Natural killer cell treated with Interleukin-12 subunit alpha and Interleukin-12 subunit beta and Interleukin-15 and Interleukin-18, amount 100 ng/mL, for 72 hours (primary cell): ENCODE measurements at places on chromosomes 4 and X. TPM values are rescaled to one million over a fixed set of nuclear protein-coding genes. Genes with fewer than 3 reads are reported as not detected.

The MAGEB4 gene
- not detected for total RNA-seq

The H2BW1 gene
- total RNA-seq, result not detected

The GPR143 gene
- not detected for total RNA-seq

The SLC16A2 gene
- not detected for total RNA-seq

The MAGEA4 gene
- total RNA-seq, result not detected

The NEXMIF gene
- not detected for total RNA-seq

The COX7B2 gene
- not detected for total RNA-seq

The HTN3 gene
- total RNA-seq, result not detected

The SEC24B gene
- total RNA-seq, result 29.5 TPM

The SPANXA1 gene
- total RNA-seq, result not detected

The CXXC4 gene
- not detected for total RNA-seq

The AMTN gene
- total RNA-seq, result not detected

The JADE1 gene
- total RNA-seq, result 33.6 TPM

GRCh38 chrX:40209951-40210617 is 112.3 kb upstream of the BCOR start:
- no peak for DNase-seq

DNA sequence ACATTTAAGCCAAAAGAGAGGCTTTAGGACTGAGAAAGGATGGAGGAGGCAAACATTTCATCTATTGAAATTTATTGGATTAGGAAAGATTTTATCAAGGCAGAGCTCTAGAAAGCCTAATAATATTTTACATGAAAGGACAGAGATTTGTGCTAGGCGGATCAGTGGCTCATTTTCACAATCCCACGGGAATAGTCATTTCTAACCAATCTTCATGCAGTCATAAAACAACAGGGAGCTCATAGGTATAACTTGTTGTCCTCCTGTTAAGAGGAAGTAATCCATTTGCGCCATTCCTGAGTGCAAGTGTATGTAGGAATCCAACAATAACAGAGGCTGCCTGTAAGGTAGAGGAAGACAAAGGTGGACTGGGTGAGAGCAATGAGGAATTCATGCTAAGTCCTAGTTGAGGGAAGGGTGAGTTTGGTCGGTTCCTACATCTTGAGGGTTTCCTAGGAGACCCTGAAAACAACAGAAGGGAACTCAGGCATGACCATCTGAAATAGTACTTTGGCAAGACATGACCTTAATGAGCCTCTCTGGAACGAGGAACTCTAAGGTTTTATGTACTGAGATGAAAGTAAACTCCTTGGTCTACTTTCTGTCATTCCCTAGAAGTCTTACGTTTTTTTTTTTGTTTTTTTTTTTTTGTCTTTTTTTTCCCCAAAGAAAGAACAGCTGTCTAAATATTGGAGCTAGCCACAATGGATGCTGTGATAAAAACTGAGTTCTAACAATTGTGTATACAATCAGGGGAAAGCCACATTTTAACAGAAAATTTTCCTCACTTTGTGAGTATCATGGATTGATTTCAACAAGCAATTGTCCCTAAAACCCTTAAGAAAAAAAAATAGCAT is 89.7 kb downstream of the GEMIN8 start:
- DNase-seq, result no peak

DNA sequence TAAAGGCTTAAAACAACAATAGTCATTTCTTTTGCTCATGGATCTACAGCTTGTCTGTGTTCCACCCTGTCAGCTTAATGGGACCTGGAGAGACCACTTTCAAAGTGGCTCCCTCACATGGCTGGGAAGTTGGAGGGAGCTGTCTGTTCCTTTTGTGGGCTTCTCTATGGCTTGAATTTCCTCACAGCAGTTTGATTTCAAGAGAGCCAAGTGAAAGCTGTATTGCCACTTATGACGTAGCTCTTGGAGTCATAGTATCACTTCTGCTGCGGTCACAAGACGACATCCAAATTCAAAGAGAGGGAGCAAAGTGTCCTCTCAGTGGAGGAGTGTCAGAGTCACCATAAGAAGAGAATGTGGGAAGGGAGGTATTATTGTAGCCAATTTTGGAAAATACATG is 22.7 kb upstream of the ACSL1 start:
- no peak for DNase-seq

DNA sequence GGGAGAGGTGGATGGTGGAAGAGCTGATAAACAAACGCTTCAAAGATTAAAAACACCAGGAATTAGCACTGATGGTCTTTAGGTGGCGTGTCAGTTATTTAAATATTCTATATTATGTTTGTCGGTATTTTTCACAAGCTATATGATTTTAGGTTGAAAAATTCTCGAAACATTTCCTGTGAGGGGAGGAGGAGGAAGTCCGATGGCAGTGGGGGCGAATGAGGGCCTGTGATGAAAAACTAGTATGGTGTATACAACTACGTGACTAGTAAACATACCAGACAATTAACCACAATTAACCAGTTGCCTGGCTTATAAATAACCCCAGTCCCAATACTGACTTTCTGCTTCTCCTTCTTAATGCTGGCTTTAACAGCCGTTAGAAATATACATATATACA is 595 bp upstream of the NAP1L2 start:
- no peak for DNase-seq

- no peak for DNase-seq
Measured at GRCh38 chrX:32987142-32987541, 224.2 kb downstream of the DMD start.

GRCh38 chrX:46716796-46717195 is 42.1 kb downstream of the SLC9A7 start:
- DNase-seq, result no peak

GRCh38 chrX:136694431-136695087 is 46.6 kb downstream of the CD40LG start:
- no peak for DNase-seq

GRCh38 chr4:114121221-114121620 is 141.8 kb upstream of the ARSJ start:
- no peak for DNase-seq

GRCh38 chr4:64272432-64272831 is 136.8 kb downstream of the TECRL start:
- no peak for DNase-seq

GRCh38 chr4:2071912-2072867 is 13.1 kb downstream of the NAT8L start:
- peak; percentile 56 for DNase-seq

- DNase-seq, result no peak
Measured at GRCh38 chrX:1239681-1240142, 27.3 kb upstream of the CRLF2 start.

DNA sequence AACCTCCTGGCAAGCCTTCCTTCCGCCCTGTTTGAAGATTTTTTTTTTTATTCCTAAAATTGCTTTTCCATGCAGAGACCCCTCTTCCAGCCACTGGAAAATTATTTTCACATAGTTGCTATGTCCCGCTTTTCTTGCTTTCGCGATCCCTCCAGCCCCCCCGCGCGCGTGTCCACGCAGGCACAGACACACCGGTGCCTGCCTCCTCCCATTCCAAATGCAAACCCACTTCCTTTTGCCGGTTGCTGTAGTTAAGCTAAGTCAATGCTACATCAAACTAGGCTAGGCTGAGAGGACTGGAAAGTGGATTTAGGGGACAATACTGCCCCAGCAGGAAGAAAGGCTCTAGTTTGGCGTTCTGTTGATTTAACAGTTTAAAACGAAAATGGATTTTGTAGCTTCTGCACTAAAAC is 111.0 kb downstream of the DHX15 start:
- no peak for DNase-seq

GRCh38 chr4:142698552-142698951 is 147.5 kb downstream of the INPP4B start:
- DNase-seq, result no peak

GRCh38 chrX:153407736-153408135 is 3.5 kb upstream of the ZFP92 start:
- DNase-seq, result no peak

DNA sequence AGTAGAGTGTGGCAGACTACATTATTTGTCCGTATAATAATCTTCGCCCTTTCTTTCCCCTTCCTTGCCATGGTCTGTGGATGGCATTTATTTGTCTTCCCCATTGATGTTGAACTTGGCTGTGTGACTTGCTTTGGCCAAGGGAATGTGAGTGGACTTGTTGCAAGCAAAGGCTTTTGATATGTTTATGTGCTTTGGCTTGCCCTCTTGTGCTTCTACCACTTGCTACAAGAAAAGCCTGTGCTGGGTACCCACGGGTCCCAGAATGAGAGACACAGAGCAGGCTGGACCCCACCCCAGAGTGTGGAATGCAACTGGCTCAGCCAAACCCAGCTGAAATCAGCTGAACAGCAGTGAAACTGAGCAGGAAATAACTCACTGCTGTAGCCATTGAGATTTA is 63.0 kb downstream of the FAM184B start:
- no peak for DNase-seq

DNA sequence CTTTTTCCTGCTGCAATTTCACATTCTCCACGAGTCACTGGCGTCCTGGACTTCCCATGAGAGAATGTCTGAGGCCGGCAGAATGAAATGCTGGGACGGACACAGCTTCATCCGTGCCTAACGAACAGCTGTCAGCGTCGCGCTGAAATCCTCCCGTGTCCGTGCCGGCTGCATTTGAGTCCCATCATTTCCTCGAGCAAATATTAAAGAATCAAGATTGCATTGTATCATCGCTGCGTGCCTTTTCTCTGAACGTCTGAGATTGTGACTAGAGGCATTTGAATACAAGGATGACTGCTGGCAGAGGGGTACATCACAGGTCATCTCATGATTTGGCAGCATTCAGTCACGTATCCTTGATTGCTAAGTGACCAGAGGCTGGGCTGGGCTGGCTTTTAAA is 279.9 kb downstream of the ASMT start:
- no peak for DNase-seq

GRCh38 chrX:18833071-18833731 is 125.8 kb downstream of the PPEF1 start:
- no peak for DNase-seq

- DNase-seq, result no peak
Measured at GRCh38 chrX:43493756-43494155, 162.3 kb upstream of the MAOA start.

- DNase-seq, result no peak
Measured at GRCh38 chr4:153729895-153730294, 29.9 kb downstream of the RNF175 start.

DNA sequence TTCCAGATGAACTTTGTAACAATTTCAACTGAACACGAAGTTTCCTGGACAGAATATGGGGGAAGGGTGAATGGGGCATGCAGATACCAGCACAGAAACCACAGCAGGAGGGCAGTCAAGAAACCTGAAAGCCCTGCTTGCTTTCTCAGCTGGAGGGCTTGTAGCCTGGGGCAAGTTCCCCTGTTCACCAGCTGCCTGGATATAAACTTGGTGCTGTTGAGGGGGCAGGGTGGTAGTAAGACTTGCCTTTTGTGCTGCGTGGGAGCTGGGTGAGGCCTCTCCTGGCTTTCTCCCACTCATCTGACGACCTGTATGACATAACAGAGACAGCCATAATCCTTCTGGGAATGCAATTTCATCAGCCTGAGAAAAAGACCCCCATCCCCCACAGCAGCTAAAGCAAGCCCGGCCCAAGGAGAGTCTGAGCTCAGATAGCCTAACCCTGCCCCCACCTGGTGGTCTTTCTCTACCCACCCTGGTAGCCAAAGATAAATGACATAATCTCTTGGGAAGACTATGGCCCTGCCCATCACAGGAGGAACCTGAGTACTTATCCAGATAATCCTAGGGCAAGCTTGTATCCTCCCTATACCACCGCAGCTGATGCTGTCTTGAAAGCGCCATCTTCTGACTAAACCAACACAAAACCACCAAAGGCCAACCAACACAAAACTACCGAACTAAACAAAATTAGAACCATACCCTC is 234.3 kb downstream of the LAS1L start:
- DNase-seq, result no peak

DNA sequence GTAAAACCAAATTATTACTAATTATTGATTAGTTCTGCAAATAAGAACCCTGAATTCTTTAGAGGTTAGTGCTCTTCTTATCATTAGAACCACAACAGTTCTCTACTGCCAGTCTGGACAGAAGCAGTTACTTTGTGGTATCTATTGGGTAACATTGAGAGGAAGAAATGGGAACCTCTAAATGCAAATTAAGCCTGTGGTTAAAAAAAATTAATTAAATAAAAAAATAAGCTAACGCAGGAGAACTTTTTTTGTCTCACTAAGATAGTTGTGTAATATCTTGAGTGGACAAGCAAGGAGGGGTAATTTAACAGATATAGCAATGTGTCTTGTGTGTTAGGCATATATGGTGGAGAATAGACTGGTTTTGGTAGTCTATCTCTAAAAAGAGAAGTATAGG is 32.9 kb upstream of the TET2 start:
- DNase-seq, result no peak

- DNase-seq, result no peak
Measured at GRCh38 chr4:106898621-106899230, 137.4 kb downstream of the DKK2 start.
